CD4-positive, alpha-beta T cell treated with Interleukin-6 at 100 ng/mL for 8 hours (primary cell): ENCODE measurements at places on chromosomes 4 and X.

DNA sequence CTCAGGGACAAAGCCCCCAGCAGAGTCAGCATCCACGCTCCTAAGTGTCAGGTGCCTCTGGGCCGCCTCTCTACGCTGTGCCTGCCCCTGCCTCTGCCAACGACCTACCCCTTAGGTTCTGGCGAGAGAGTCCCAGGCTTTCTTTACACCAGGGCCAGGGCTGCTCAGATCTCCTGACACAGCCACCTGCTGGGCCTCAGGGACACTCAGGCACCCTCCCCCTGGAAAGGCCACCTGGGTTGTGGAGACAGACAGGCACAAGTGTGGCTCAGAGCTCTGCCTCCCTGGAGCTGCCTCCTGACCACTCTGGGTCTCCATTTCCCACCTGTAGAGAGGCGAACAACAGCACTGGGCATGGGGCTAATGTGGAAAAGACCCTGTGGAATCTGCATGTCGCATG, 90.0 kb upstream of the ADRA2C start:
- DNase-seq: no peak

GRCh38 chr4:129490516-129490915, 394.6 kb downstream of the C4orf33 start:
- no peak for DNase-seq

- DNase-seq: no peak
Measured at GRCh38 chrX:4825550-4825949, 1112.1 kb upstream of the PRKX start.

DNA sequence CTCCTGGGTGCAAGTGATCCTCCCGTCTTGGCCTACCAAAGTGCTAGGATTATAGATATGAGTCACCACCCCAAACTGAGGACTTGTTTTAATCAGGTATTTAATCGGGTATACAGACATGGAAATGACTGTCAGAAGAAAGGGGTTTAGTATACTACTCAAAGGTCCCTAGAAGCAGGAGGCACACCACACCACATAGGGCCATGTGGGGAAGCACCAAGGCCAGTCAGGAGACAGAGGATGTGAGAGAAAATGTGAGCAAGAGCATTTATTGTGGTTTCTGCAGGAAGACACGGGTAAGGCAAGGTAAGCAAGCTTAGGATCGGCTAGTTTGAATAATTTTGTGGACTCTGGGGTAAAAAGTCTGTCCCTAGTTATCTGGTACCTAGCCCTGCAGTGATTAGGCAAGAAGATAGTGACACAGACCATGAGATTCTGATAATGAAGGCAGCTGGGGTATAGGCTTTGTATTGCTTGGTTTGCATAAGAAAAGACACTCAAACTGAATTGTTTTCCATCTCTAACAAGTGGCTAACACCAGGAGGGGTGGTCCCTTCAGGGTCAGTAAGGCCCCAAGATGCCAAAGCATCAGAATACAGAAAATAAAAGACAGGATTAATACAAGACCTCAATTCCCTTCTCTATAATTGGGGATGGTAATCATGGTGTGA, 408.8 kb upstream of the F9 start:
- DNase-seq: no peak

DNA sequence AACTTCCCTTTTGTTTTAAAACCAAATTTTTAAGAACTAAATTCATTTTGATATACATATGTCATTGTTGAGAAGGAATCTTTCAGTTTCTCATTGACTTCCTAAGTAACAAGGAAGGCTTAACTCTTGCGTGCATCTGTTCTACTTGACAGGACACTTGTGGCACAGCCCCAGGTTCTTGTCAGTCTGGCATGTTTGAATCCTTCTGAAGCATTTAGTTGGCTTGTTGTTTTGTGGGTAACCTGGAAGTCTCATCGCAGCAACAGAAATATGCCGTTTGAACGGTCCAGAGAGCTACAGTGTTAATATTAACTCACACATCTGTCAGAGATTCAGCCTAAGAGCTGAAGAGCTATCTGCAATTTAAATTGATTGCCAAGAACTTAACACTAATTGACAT, 76.0 kb downstream of the GLRA3 start:
- no peak for DNase-seq

DNA sequence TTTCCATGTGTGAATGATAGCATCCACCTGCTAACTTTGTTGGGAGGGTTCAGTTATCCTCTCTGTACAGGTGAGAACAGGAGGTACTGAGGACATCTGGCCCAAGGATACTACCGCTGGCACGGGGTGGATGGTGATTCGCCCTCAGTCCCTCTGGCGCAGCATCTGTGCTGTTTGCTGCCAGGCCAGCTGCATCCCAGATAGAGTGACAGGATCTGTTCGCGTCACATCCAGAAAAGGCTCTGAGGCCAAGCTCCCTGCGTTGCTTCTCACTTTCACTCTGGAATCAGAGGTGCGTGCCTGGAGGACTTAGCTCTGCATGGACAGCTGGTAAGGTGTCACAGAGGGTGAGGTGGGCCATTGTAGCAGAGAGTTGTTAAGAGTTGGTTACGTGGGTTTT, 95.4 kb downstream of the TBL1X start:
- no peak for DNase-seq

DNA sequence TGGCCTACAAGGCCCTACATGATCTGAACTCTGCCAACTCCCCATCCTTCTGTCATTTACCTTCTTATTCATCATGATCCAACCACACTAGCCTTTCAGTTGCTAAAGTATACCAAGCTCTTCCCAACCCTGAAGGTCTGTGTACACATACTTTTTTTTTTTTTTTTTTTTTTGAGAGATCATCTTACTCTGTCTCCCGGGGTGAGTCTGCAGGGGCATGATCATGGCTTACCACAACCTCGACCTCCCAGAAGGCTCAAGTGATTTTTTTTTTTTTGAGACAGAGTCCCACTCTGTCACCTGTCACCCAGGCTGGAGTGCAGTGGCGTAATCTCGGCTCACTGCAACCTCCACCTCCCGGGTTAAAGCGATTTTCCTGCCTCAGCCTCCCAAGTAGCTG, 5.9 kb upstream of the UTP14A start:
- no peak for DNase-seq

DNA sequence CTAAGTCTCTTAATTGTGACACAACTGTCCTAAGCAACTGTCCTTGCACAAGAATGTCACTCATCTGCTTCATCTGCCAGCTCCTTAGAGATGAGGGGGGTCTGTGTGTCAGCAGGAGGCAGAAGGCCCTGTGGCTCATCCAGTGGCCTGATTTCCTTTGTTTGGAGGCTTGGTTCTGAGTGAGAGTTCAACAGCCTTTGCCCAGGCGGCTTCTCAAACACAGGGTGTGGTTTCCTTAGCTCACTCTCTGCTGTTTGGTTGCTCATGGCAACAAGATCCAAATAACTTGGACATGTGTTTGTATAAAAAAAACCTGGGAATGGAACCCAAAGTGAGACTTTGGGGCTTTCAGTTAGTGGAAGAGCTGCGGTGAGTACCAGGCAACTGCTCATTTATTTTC, 46.6 kb downstream of the MAP7D3 start:
- DNase-seq: peak; percentile 25

- DNase-seq: no peak
Measured at GRCh38 chr4:186563761-186564160, 8.4 kb upstream of the MTNR1A start.

DNA sequence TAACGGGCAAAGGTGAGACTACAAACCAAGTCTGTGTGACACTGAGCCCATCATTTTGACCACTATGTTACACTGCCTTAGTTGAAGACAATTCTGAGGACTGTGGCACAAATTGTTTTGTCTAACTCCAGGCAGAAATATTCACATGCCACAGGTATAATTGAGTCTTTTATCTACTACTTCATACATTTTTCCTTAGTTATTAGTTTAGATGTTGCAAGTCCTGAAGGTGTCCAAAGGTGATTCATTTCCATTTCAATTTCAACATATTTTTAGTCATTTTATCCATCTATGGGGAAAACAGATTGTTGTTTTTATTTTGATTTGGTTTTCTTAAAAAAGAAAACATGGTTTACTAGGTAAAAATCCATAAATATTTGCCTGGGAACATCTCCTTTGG, 341.7 kb upstream of the SMIM31 start:
- no peak for DNase-seq

- no peak for DNase-seq
Measured at GRCh38 chr4:113467581-113467980, 294.0 kb downstream of the CAMK2D start.

DNA sequence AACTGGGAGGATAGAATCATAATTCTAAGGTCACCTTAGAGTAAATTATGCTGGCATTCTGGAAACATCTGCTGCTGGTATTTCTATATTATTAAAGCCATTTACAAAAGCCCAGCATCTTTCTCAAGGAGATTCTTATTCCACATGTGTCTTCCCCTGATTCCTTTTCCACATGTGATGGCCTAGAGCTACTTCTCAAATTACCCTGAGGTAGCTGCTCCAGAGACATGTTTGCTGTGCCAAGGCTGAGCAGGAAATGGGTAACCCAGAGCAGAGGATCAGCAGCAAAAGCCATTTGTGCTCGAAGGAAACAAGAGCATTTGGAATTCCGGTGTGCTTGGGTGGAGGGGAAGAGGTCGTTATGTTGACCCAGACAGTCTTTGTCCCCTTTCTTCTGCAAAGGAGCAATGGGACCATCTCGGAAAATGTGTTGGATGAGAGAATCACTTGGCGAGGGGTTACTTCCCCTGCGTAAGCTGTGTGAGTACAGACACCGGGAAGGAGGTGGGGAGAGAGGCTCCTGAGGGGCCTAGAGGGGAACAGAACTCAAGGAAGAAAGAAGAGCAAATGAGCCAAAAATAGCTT, 24.6 kb downstream of the TSC22D3 start:
- DNase-seq: no peak

DNA sequence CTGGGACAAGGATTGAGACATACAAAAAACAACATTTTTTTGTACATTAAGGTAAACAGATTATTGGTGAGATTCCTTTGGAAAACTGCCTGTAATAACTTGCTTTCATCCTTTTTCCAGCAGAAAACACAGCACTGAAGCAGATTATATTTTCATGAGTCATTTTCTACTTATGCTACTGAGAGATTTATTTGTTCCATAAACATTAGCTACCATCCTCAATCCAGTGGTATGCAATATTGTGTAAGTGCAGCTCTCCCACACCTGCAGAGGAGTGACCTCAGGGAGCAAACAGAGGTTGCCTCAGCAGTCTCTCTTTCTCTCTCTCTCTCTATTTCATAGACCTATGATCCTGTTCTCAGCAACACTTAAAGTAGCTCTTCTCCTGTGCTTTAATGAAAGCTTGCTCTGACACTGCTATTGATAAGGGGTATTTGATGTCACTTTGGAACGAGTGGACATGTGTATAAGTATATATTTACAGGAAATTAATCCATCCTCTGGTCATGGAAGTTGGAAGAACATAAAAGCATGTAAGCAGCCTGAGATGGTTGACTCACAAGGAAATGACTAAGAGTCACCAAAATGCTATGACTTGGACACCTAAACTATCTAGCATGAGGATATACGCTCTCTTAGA, 163.7 kb upstream of the SPANXC start:
- DNase-seq: no peak

- peak; percentile 29 for DNase-seq
Measured at GRCh38 chr4:180664766-180665368, 1578.3 kb upstream of the TENM3 start.

- no peak for DNase-seq
Measured at GRCh38 chrX:46279214-46279924, 265.9 kb downstream of the ZNF674 start.

- DNase-seq: no peak
Measured at GRCh38 chr4:184074677-184075388, 142.8 kb downstream of the ENPP6 start.

GRCh38 chr4:185752872-185753271, 59.1 kb downstream of the SORBS2 start:
- no peak for DNase-seq

DNA sequence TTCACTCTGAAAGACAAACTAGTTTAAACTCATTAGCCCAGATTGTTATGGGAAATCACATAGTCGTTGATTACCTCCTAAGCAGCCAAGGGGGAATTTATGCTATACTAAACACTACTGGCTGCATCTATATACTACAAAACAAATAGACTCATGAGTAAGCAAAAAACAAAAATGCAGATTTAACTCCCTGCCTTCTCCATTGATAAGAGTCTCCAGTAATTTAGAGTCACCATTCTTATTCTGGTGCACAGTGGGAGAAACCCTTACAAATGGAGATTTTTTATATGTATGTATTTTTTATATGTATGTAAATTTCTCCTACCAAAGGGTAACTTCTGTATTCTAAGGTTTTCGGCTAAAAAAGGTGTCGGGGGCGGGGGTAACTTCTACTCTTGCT, 126.6 kb downstream of the PLS3 start:
- no peak for DNase-seq

- peak; percentile 15 for DNase-seq
Measured at GRCh38 chr4:6885953-6886557, 23.6 kb upstream of the TBC1D14 start.

GRCh38 chr4:140691369-140691768, 64.8 kb downstream of the TBC1D9 start:
- DNase-seq: no peak

DNA sequence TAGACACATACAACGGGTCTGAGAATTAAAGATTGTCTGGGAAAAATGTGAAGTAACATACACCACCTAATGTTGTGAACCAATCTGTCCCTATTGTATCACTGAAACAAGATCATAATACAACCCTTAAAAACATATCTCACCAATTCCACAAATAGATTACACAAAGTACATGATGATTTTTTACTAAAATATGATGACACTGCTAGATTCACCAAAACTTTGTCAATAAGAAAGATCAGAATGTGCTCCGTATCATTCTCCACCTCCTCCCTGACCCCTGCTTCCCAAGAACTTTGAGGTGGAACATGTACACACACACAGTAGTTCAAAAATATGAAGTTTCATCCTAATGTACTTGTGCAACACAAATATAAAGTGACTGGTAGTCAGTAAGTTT, 862.0 kb downstream of the PCDH18 start:
- no peak for DNase-seq

DNA sequence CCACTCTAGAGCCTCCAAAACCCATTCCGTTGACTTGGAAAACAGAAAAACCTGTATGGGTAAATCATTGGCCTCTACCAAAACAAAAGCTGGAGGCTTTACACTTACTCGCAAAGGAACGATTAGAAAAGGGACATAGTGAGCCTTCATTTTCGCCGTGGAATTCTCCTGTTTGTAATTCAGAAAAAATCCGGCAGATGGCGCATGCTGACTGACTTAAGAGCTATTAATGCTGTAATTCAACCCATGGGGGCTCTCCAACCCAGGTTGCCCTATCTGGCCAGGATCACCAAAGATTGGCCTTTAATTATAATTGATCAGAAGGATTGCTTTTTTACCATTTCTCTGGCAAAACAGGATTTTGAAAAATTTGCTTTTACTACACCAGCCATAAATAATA, 60.8 kb downstream of the ZNF732 start:
- DNase-seq: peak; percentile 44

GRCh38 chr4:88059766-88060165, 52.3 kb downstream of the PKD2 start:
- DNase-seq: no peak

- DNase-seq: no peak
Measured at GRCh38 chr4:95367824-95368223, 180.9 kb downstream of the UNC5C start.

DNA sequence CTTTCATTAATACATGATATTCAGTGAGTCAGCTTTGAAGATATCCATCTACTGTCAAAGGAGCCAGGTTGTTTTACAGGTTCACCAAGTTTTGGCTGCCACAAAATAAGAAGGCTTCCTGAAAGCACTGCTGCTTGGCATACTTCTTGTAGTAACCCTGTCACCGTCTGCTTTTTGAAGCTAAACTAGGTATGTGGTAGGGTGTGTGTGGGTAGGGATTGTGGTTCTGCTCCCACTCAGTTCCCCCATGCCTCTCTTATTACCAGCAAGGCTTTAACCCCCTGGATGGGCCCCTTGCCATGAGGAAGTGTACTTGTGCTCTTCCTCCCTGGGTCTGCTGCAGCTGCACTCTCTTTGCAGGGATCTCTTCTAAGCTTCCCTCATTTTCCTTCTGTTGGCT, 191.2 kb downstream of the BANK1 start:
- DNase-seq: no peak
